ENCODE measurements at places on chromosomes 2 and 18. TPM values are rescaled to one million over a fixed set of nuclear protein-coding genes. Genes with fewer than 3 reads are reported as not detected.

Gene KLHL41
- total RNA-seq = 0.56 TPM

Gene PDE1A
- total RNA-seq = 1.9 TPM

Gene METTL8
- total RNA-seq = 39.6 TPM

Gene SEMA4C
- 102 TPM for total RNA-seq

Gene FMNL2
- 50.2 TPM for total RNA-seq

Gene HOXD1
- not detected for total RNA-seq

Gene UPP2
- not detected for total RNA-seq

Gene ACTG2
- 10.0 TPM for total RNA-seq

Gene SKOR2
- total RNA-seq = not detected

Gene NYAP2
- not detected for total RNA-seq

Gene TMEM150A
- total RNA-seq = 15.2 TPM

Gene ASIC4
- 1.4 TPM for total RNA-seq

All from mesothelial cell of epicardium (in vitro differentiated cells).